Psoas muscle (tissue), 8 donors: ENCODE measurements at places on chromosomes 12 and 14.

- DNase-seq = no peak
These were observed 214.5 kb downstream of the PCNX1 start for GRCh38 chr14:71121711-71122110.

DNA sequence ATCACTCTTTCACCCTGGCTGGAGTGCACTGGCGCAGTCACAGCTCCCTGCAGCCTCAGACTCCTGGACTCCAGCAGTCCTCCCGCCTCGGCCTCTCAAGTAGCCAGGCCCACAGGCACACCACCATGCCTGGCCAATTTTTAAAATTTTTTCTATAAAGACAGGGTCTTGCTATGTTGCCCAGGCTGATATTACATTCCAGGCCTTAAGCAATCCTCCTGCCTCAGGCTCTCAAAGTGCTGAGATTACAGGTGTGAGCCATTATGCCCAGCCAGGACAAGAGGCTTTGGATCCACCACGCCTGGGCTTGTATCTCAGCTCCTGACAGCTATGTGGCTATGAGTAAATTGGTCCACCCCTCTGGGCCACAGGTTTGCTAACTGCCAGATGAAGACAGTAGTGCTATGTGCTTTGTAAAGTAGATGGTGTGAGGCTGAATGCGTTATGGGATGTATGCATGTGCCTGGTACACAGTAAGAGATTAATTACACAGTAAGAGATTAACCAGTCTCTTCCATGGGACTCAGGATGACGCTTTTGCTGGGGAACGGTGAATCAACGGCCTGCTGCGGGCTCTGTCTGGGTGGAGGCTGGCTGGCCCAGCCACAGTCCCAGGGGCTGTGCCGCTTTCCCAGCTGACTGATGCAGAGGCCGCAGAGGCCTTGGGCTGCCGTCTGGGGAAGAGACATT lies 53.3 kb upstream of the NCOR2 start:
- no peak for DNase-seq

GRCh38 chr12:117091758-117092510 lies 7.3 kb downstream of the TESC start:
- DNase-seq = no peak

DNA sequence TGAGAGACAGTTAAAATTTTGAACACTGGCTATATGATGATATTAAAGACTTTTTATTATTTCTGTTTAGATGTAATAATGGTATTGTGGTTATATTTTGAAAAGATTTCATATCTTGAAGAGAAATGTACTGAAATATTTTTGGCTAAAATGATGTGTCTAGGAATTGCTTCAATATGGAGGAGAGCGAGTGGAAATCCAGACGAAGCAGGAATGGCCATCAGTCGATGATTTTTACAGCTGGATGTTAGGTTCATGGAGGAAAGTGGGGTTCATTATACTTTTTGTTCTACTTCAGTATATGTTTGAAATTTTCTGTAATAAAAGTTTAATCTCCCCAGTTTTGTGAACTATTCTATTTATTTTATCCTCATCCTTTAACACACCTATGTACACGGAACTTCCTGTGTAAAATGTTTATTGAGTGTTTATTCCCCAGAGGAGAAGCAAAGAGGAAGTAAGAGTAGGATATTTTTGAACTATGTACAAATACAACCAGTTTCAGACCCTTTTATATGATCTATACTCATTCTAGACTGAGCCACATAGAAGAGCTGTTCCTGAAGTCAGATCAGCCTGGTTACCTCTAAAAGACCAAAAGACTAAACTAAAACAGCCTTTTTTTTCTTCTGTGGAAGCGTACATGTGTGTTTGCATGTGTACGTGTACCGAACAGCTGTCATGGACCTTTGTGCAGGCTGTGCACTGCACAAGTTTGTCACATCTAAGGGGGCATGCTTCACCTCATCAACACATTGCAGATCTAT lies 211.0 kb upstream of the NUDT4 start:
- no peak for DNase-seq

DNA sequence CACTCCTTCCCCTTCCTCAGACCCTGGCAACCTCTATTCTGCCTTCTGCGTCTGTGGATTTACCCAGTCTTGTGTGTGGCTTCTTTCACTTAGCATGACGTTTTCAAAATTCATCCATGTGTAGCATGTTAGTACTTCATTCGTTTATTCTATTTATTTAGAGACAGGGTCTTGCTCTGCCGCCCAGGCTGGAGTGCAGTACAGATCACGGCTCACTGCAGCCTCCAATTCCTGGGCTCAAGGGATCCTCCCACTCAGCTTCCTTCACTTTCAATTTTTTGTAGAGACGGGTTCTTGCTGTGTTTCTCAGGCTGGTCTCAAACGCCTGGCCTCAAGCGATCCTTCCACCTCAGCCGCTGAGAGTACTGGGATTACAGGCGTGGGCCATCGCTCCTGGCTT lies 37.0 kb downstream of the B4GALNT3 start:
- DNase-seq = no peak

- no peak for DNase-seq
These were observed 326.9 kb upstream of the SFSWAP start for GRCh38 chr12:131383741-131384543.

DNA sequence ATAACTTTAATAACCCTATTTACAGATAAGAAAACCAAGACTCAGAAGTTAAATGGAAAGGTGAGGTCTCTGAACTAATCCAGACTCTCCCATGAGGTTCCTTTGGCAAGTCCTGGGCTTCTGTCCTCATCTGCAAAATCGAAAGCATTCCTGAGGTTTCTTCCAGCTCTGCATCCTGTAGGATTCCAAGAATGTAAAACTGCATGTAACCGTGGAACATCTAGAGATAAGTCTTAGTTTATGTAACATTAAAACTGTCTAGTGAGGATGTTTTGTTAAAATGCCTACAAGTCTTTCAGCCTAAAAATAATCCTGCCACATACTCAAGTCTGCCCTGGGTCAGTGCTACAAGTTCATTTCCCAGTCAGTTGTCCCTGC lies 7.3 kb upstream of the ITFG2 start:
- DNase-seq = no peak

GRCh38 chr14:91263329-91263728 lies 18.8 kb upstream of the GPR68 start:
- no peak for DNase-seq

DNA sequence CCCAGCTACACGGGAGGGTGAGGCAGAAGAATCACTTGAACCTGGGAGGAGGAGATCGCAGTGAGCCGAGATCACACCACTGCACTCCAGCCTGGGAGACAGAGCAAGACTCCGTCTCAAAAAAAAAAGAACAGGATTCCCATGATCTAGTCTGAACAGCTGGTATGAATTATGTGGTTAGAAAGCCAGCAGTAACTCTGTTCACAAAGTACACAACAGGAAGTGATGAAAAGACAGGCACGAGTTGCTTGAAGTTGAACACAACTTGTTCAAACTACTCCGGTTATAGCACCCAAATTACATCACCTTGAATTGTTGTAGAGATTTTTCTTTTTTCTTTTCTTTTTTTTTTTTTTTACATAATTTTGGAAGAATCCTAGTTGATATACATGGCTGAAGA lies 238.8 kb upstream of the RGS6 start:
- no peak for DNase-seq

DNA sequence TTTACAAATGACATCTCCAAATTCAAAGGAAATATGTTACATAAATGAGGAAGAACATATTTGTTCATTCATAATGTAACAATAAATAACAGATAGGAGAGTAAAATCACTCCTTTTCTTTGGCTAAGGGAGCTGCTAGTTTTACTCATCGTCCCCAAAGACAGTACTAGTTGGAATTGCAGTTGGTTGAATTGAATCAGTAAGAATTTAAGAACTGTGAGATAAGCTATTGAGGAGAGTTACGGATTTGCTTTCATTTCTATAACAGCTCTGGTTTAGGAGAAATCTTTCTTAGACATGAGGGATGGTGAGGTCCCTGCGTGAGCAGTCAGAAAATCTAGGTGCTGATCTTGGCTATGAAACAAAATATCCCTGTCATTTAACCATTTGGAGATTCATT lies 402.8 kb downstream of the AEBP2 start:
- DNase-seq = no peak

GRCh38 chr12:62468397-62468796 lies 1.8 kb downstream of the MON2 start:
- DNase-seq = no peak

- DNase-seq = no peak
These were observed 202.2 kb downstream of the KTN1 start for GRCh38 chr14:55782166-55782565.

DNA sequence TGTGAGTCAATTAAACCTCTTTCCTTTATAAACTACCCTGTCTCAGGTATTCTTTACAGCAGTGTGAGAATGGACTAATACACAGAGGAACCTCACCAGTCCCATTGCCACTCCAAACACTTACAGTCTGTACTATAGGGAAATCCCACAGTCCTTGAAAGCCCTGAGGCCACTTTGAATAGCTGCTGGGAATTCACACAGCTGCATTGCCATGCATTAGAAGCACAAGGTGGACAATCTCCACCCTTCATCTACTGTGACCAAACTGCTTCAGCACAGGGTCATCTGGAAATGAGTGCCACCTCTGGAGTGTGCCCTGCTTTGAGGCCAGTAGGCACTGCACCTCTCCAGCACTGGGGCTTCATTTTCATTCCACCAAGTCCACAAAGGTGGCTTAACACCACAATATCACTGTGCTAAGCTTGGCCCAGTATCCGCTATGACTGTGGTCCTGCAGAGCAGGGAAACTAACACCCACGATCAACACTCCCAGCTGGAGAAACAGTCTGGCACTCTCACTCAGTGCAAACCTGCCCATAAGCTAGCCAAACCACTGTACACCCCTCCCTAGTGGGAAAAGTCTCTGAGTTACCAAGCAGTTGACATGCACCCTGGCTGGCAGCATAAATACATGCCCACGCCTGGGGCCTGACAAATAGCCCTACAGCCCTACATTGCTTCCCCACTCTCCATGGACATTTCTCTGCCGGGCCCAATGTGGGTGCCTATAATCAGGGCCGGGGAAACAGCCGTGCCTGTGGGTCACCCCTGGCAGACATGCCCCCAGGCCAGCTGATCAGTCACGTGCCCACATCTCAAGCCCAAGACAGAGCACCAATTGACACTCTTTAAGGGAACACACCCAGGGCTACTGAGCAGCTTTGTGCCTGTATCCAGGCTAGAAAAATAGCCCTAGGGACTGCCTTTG lies 294.3 kb upstream of the MGAT4C start:
- DNase-seq = no peak

DNA sequence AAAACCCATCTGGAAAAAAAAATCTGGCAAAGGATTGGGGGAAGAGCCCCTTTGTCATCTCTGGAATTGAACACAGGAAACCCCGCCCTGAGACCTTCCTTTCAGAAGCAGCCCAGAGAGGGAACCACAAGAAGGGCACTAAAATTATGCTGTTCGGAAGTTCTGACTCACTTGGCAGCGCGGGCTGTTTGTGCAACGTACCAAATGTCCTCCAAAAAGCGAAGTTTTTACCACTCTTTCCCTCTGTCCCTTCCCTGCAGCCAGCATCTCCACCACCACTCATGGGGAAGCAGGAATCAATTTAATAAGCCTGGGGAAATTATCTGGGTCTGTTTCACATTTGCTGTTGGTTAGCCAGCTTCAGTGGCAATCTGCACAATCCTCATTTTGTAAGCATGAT lies 3.2 kb upstream of the SYNE3 start:
- peak; percentile 86 for DNase-seq

DNA sequence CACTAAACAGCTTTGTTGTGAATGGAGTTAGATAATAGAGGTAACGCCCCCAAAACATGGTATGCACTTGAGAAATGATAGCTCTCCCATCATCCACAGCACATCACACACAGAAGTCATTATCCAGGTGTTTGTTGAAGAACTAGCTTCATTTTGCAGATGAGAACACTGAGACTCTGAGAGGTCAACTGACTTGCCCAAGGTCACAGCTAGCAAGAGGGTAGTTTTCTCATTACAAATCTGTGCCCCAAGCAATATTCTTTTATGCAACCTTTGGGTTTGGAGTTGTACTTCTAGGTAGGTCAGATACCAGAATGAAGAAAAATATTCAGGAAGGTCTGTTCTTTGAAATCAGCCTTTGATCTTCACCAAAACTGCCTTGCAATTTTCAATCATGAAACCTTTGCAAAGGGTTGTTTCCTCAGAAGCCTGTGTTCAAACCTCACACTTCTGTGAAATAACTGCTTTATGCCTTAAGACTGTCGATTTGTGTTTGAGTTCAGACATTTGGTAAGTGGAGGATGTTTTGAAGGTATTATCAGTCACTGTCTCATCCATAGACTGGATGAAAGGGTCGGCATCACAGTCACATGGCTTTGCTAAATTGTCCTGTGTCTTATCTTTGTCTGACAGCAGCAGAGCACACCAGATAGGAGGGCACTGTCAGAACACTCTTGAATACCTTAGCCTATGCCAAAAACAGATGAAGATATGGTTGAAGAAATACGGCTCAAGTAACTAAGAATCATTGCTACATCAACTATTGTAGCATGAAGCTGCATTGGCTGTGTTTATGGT lies 233.2 kb upstream of the BTG1 start:
- no peak for DNase-seq

DNA sequence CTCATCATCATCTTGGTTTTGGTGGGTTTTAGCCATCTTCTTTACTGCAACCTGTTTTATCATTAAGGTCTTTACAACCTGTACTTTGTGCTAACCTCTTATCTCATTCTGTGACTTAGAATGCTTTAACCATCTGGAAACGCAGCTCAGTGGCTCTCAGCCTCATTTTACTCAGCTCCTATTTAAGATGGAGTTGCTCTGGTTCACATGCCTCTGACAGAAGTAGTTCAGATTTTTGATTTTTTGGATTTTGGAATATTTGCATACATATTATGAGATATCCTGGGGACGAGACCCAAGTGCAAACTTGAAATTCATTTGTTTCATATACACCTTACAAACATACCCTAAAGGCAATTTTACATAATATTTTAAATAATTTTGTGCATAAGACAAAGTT lies 10.7 kb downstream of the SLC38A1 start:
- no peak for DNase-seq

DNA sequence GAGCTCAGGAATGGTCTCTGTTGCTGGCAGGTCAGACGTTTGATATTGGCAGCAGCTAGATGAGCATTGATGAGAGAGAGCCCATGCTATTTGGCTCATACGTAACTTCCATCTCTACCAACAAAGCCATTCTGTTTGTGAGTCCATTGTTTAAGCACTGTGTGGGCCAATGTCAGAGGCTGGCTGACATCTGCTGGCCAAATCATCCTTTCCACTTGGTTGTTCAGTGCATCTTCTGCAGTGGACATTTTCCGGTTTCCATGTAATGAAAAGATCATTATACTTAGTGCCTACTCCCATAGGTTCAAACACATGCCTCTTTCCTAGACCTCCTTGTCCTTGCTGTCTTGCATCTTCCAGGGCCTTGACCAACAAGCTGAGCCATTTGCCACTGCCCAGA lies 59.2 kb downstream of the IFT81 start:
- no peak for DNase-seq
